Neural crest cell (in vitro differentiated cells): ENCODE measurements at places on chromosomes 3 and 15. TPM values are rescaled to one million over a fixed set of nuclear protein-coding genes. Genes with fewer than 3 reads are reported as not detected.

DNA sequence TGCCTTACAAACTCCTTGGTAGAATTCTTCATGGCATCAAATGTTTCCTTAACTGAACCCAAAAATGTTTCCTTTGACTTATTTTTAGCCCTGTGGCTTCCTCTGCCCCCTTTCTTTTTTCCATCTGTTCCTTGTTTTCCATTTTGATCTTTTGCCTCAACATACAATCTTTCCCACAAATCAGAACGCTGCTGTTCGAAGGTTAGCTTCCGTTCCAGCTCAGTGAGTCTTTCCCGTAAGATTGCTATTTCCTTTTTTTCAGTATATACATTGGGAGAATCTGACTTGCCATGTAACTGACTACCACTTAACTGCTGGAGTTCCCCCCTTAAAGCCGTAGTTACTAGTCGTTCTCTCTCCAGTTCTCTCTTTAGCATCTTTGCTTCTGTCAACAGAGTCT, 41.2 kb downstream of the PIGB start:
- DNase-seq = no peak

DNA sequence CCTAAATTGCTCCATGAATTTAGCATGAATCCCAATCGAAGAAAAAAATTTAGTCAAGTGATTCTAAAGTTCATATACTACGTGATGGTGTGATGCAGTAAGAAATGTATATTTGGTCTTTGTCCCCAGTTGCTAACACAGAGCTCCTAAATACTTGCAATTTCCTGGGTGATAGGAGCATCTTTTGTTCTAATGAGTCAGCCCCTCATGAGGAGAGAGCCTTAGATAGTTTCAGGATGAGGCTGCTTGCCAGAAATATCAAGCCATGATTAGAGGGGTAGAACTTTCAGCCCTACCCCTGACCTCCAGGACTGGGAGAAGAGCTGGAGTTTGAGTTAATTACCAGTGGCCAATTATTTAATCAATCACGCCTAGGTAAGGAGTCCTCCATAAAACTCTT, 170.2 kb downstream of the PDE8A start:
- DNase-seq = no peak

DNA sequence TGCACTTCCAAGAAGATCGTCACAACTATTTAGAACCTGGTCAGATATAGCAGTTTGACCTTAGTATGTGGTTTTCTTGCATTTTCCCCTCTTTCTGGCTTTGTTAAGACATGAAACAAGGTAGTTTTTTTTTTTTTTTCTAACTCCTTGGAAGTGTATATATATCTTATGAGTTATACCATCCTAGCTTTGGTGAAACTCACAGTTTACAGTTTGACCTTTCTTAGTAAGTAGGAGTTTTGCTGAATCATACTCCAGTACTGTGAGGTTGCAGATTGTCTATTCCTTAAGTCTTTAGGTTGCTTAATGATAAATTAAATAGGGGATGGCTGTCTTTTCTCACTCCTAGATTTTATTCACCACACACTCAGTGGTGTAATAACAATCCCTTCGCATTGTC, 325.0 kb downstream of the RBMS3 start:
- no peak for DNase-seq

The GABRA5 gene
- 0.54 and 0.61 TPM in 2 replicates for total RNA-seq

DNA sequence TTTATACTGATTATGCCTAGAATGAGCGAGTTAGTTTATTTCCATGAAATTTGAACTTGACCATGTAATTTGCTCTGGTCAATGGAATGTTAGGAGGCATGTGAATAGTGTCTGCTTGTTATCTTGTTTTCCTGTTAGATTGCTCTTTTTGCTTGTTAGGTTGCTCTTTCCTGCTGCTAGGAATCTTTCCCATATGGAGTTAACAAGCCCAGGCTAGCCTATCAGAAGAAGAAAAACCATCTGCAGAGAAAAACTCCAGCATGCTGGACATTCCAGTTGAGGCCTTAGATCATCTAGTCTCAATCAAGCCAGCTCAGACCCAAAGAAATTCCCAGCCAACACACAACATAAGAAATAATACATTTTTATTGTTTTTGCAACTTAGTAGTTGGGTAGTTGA, 470.2 kb upstream of the AGTR1 start:
- DNase-seq = no peak

DNA sequence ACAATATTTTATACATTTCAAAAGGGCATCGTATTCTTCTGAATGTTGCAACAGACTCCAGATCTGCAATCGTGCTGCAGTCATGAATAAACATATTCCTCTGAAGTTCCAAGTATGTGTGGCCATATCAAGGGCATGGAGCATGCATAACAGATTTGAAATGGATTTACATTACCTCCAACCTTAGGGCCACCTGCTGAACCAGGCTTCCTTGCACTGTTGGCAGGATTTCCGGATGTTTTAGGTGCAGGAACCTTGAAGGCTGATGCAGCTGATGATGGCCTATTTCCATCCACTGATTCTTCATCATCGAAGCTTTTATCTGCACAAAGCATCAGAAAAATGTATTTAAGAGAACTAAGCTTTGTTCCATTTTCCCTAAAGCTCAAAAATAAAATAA, 73.5 kb downstream of the CLASP2 start:
- DNase-seq = no peak

DNA sequence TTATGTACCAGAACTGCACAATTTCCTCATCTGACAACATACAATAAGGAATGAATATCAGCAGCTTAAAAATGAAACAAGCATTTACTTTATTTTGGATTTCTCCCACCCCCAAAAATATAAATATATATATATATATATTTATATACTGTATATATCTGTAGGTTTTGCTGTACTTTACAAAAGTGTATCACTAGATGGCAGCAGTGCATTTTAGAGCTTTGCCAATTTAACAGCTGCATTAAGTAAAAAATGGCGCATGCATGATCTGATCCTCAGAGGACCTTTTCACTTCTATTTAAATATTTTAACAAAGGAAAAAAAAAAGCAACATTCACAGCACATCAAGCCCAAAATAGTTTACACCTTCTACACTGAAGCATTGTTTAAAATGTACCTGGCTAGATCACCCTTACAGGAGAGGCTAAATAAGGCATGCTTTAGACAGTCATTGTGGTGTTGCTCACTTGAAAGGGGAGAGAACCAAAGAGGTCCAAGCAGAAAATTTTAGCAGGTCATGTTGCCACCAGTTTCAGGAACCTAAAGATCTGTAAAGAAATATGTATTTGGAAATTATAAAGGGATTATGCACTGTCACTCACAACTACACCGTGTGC, 72.6 kb downstream of the NPTN start:
- DNase-seq = no peak

GRCh38 chr3:181313335-181313734, 323.8 kb upstream of the DNAJC19 start:
- no peak for DNase-seq

GRCh38 chr15:41928637-41929620, 35.1 kb upstream of the SPTBN5 start:
- DNase-seq = no peak

GRCh38 chr3:104596551-104596950, 770.2 kb upstream of the ALCAM start:
- DNase-seq = peak; percentile 14

The PAK6 gene
- total RNA-seq = 0.28 and 0.93 TPM in 2 replicates

- DNase-seq = no peak
These were observed 148.8 kb upstream of the SLC6A11 start for GRCh38 chr3:10667269-10667668.

The SAMD7 gene
- total RNA-seq = not detected in 2 replicates

GRCh38 chr3:188516515-188516914, 362.6 kb downstream of the LPP start:
- no peak for DNase-seq

DNA sequence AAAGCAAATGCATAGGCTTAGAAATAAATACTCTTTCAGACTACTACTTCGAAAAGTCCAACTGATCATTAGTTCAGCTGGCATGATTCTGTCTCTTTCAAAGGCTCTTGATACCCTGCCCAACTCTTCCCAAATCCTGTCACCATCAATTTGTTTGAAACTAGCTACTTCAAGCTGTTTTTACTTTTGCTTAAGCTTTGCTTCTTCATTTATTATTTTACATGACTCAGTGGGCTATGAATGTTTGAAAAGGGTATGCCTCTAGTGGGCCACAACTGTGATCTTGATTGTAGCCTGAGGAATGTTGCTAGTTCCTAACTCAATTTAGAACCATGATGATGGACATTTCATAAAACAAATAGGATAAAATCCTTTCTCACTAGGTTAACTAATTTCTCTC, 340.8 kb downstream of the NAALADL2 start:
- DNase-seq = no peak

The SLC6A11 gene
- total RNA-seq = 2.1 and 2.6 TPM in 2 replicates

- no peak for DNase-seq
These were observed 166.4 kb upstream of the ROPN1 start for GRCh38 chr3:124158168-124158881.

- DNase-seq = no peak
These were observed 17.6 kb downstream of the C15orf62 start for GRCh38 chr15:40787344-40787841.

- DNase-seq = no peak
These were observed 149.5 kb upstream of the MCTP2 start for GRCh38 chr15:94081829-94082228.

DNA sequence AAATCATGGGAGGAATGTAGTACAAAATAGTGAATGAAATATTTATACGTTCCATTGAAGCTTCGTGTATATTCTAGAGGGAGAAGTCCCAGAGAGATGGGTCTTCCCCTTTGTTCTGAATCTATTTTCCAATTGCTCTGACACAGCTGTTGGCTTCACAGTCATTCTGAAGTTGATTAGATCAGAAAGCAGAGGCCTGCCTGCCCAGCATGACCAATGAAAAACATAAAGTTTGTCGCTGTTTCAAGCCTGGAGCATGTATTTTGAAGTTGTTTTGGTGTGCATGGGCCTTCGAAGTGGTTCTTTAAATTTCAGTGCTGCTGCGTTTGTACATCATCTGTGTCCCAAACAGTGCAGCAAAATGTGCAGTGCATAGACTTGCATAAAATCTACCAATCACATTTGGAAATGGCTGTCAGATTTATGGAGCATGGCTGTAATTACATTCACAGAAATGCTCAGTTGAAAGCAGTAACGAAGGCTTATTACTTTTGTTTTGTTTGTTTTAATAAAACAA, 31.0 kb upstream of the RBMS3 start:
- DNase-seq = no peak

The GOLGA6D gene
- total RNA-seq = not detected in 2 replicates

DNA sequence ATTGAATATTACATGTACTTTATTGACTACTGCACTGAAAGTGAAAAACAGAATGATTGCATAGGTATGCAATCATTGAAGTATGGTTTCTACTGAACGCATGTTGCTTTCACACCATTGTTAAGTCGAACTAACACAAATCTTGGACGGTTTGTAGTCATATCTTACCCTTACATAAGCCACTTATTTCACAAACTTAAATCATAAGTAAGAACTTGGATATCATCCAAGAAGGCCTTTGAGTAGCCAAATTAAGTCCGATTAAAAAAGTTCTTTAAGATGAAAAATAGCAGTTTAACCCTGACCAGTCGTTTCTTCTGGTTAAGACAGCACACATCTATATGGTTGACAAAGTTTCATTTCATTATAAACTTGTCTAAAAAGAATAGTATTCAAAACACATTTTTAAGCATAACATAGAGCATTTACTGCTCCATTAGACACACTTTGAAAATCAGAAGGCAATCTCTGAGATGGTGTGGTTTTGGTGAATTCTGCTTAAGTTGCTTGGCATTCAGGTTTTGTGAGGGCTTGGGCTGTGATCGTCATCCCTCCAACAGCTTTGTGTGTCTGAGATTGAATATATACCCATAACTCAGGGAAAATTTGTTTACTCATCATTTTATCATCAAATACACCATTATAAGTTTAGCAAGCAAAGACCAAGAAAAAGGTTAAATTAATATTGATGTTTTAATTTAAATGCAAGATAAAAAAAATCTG, 92.2 kb downstream of the NFKBIZ start:
- DNase-seq = no peak

- no peak for DNase-seq
These were observed 587.4 kb upstream of the KCNMB2 start for GRCh38 chr3:177948716-177949425.

DNA sequence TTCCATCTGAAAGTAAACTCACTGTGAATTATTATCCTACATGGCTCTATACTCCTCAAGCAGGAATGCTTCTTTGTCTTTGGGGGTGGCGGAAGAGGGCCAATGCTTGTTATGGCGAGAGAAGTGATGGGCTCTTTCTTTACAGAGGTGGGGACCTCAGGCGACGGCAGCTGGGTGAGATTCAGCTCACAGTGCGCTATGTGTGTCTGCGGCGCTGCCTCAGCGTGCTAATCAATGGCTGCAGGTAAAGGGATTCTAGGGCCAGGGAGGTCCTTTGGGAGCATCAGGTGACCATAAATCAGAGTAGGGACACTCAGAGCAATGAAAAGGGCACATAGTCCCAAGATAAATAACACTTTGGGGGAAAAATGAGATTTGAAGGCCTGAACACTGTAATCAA, 39.0 kb downstream of the ESYT3 start:
- no peak for DNase-seq

The IGSF10 gene
- total RNA-seq = not detected in 2 replicates

DNA sequence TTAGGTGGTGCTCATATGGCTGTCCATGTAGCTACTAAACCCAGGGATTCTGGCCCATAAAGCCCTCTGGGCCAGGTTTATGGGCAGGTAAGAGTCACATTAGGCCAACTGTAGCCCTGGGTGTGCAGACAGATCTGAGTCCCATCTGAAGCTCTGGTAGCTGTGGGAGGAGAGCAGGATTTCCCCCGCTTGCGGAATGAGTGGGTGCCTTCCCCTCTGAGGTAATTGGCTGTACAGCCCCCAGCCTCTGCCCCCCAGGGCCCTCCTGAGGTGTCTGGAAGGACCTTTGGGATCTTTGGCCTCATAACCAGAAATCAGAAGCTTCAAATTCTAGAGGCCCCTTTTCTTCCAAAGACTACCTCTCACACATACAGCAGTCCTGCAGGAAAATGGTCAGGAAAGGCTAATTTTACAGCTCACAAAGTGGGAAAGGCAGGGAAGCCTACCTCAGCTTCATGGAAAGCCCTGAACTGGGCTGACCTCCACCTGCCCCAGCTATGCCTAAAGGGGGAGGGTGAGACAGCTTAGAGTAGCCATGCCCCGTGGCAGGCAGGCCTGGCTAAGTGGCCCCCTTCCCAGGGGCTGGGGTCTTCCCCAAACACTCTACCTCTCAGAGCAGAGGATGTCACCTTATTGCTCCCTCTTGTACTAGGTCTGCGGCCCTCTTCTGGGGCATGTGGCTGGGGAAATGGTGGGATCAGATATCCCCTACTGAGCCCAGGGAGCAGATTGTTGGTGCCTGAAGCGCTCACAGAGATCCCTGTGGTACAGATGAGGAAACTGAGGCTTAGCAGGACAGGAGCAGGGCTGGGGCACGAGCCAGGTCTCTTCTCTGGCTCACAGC, 16.8 kb downstream of the HEMK1 start:
- no peak for DNase-seq

GRCh38 chr15:31485911-31486461, 159.4 kb downstream of the KLF13 start:
- no peak for DNase-seq

- no peak for DNase-seq
These were observed 65.2 kb downstream of the RARB start for GRCh38 chr3:25493246-25493645.

DNA sequence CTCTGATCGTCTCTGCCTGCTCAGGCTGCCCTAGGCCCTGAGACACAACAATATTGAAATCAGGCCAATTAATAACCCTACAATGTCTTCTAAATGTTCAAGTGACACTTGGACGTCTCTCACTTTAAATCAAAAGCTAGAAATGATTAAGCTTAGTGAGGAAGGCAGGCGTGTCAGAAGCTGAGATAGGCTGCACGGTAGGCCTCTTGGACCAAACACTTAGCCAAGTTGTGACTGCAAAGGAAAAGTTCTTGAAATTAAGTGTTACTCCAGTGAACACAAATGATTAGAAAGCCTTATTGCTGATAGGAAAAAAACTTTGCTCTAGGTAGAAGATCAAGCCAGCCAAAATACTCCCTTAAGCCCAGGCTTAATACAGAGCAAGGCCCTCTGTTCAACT, 2.2 kb downstream of the HPS3 start:
- no peak for DNase-seq
